ENCODE measurements at places on chromosomes 5 and 9. TPM values are rescaled to one million over a fixed set of nuclear protein-coding genes. Genes with fewer than 3 reads are reported as not detected.
A peak's percentile ranks its signal among the peaks of the same experiment; 100 is the strongest.

FOXD4L6 gene
- not detected for total RNA-seq

C7 gene
- 23.0 TPM for total RNA-seq

TTC23L gene
- not detected for total RNA-seq

DNA sequence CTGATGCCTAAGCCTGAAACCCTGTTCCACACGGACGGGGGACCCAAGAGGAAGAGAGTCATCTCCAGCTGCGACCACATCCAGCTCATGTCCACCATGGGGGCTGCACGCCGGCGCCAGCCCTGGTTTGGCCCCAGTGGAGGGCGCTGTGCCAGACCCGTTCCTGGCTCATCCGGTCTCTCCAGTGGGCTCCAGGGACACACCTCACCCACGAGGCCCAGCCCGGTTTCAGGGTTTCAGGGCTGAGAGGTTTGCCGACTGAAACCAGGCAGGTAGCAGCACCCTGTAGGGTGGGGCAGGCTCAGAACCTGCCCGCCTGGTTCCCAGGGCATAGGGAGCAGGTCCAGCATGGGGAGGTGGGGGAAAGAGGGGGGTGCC, 71.4 kb upstream of the STXBP1 start:
- no peaks in the 10 kb centered on the region for H3K36me3 ChIP-seq
- peaks cover 100% of the 10 kb centered on the region for H3K4me1 ChIP-seq
- DNase-seq = no peak
- H3K27ac ChIP-seq = peak overlapping the region; percentile 91

DNA sequence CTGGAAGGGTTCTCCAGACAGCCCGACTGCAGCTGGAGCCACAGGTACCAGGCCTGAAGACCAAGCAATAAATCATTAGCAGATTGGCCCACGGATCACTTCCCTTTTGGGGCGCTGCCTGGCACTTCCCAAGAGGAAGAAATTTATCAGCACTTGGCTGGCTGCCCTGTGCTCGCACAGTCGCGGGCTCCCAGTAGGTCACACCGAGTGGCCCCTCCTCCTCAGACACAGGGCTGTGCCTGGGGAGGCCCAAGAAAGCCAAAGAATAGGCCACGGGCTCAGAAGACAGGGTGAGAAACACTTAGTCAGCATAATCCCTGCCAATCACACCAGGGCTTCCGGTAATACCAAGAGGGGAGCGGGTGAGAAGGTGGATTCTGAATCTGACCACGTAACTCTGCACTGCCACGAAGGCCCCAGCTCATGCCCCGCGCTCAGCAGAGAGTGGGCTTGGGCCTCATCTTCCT, 115.7 kb upstream of the MSX2 start:
- H3K27ac ChIP-seq = peak overlapping the region; percentile 50
- no peak overlapping the region for H3K4me3 ChIP-seq
- no peaks in the 10 kb centered on the region for H3K36me3 ChIP-seq
- H3K4me1 ChIP-seq = peaks cover 29% of the 10 kb centered on the region

GRCh38 chr5:140992828-140993227, 26.6 kb downstream of the PCDHAC2 start:
- H3K27me3 ChIP-seq = no peaks in the 10 kb centered on the region
- H3K36me3 ChIP-seq = no peaks in the 10 kb centered on the region
- H3K27ac ChIP-seq = no peak overlapping the region
- no peak overlapping the region for H3K4me3 ChIP-seq

DNA sequence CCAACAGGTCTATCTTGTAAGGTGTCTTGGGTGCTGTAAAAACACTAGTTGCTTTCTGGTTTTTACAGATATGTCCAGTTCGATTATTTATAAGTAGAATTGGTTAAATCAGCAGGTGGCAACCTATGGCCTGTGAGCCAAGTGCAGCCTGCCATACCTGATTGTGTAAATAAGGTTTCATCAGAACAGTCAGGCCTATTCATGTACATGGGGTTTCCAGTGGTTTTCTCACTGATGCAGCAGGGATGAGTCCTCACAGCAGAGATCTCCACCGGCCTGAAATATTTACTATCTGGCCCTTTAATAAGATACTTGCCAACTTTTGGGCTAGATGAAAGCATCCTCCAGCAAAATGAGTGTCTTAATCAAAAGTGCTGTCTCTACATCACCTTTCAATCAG, 132.9 kb upstream of the ICE1 start:
- H3K27ac ChIP-seq = no peak overlapping the region
- H3K4me1 ChIP-seq = no peaks in the 10 kb centered on the region
- H3K36me3 ChIP-seq = no peaks in the 10 kb centered on the region
- no peak overlapping the region for H3K4me3 ChIP-seq
- no peak for DNase-seq
- no peaks in the 10 kb centered on the region for H3K27me3 ChIP-seq

DNA sequence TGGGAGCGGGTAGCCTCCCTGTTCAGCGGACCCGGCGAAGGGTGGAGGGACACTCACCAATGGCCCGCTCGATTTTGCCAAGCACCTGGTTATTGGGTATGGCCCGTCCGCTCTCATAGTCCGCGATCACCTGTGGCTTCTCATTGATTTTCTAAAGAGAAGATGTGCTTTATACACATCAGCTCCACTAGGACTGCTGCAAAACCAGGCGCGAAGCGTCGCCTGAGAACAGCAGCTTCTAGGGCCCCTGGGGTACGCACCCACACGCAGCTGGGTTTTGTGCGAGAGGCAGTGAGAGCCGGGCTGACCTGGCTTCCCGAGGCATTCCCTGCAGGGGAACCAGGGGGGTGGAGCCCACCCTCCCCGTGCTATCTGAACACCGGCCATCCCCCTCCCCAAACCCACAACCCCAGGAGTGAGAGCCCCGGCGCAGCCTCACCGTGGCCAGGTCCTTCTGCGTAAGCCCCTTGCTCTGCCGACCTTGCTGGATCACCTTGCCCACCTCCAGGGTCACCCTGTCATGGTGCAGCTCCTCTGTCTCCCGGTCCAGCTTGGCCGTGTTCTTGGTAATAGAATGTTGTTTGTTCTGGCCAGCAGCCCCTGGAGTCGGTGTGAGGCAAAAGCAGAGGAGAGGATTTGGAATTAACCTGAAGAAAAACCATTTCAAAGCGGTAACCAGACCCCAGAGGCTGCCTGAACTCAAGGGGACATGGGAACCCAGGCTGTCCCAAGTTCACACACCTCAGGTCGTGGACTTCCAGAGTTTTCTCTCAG, 3.1 kb downstream of the EDF1 start:
- no peaks in the 10 kb centered on the region for H3K27me3 ChIP-seq
- peaks cover 33% of the 10 kb centered on the region for H3K4me1 ChIP-seq
- H3K27ac ChIP-seq = no peak overlapping the region
- no peak overlapping the region for H3K4me3 ChIP-seq
- peaks cover 30% of the 10 kb centered on the region for H3K36me3 ChIP-seq
- DNase-seq = no peak

DNA sequence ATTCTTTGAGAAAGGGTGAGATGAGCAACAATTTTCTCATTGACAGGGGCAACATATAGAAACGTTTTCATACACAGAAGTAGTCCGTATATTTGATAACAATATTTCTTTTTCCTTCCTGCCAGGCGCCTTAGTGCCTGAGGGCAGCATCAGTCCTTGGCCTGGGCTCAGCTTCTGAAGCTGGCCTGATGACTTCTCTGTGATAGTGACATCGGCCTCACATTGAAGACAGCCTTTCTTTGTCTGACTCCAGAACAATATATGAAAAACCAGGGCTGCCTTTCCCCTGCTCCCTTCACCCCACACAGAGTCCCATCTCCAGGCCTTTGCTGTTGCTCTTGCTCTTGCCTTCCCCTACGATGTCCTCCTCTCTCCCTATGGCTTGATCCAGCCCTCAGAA, 24.1 kb upstream of the TCOF1 start:
- no peaks in the 10 kb centered on the region for H3K36me3 ChIP-seq
- no peak overlapping the region for H3K27ac ChIP-seq
- H3K4me1 ChIP-seq = no peaks in the 10 kb centered on the region
- H3K27me3 ChIP-seq = no peaks in the 10 kb centered on the region
- H3K4me3 ChIP-seq = no peak overlapping the region

All from esophagus squamous epithelium (tissue), 5 donors.